ENCODE measurements at places on chromosomes 6 and 20.
A peak's percentile ranks its signal among the peaks of the same experiment; 100 is the strongest.

GRCh38 chr6:14075095-14075503 lies 42.5 kb upstream of the CD83 start:
- DNase-seq: peak; percentile 9

DNA sequence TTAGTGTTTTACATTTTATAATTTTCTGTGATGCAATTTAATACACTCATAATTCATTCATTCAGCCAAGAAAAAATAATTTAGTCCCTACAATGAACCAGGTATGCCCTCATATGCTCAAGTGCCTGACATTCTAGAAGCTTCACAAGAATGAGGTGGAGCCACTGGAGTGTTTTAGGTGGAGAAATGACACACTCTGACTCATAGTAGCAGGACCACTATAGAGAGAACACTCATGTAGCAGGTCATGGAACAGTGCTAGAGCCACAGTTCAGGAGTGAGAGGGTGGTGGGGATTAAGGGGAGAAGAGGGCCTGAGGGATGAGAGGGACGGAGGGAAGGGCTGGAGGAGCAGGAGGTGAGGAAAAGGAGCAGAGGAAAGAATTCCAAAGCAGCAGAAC lies 1.4 kb upstream of the HLA-G start:
- no peak for DNase-seq

GRCh38 chr20:59455402-59456341 lies 148.7 kb upstream of the PHACTR3 start:
- DNase-seq: no peak

DNA sequence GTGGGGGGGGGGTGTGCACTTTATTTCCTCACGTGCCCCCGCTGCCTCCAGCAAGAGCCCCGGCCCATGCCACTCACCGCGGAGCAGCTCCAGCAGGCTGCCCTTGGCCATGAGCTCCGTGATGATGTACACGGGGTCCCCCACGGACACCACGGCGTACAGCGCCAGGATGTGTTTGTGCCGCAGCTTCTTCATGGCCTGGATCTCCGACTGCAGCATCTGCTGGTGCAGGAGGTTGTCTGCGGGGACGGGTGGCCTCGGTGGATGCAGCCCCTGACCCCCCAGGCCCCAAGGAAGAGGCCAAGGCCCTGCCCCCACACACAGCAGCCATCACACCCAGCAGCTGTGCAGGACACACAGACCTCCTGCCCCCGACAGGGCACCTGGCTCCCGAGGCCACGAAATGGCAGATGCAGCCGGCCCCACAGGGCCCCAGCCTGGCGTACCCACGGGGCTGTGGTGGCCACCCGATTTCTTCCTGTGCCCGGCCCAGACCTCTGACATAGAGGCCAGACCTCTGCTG lies 4.7 kb downstream of the PTK6 start:
- DNase-seq: no peak

DNA sequence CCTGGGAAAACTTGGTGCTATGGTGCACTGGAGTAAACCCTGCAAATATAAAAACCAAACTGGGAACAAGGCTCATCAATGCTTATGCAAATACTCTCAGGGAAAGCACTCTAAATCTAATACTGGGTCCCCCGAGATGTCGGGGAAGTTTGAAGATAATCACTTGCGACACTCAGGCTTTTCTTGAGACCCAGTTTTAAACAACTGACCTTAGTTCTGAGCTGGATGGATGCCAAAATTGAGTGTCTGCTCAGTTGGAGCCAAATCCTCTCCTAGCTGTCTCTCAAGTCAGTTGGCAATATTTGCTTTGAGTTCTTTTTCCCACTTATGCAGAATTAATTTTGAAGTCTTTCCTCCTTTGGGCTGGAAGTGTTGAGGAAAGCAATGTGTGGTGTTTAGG lies 75.5 kb upstream of the CD2AP start:
- DNase-seq: no peak

DNA sequence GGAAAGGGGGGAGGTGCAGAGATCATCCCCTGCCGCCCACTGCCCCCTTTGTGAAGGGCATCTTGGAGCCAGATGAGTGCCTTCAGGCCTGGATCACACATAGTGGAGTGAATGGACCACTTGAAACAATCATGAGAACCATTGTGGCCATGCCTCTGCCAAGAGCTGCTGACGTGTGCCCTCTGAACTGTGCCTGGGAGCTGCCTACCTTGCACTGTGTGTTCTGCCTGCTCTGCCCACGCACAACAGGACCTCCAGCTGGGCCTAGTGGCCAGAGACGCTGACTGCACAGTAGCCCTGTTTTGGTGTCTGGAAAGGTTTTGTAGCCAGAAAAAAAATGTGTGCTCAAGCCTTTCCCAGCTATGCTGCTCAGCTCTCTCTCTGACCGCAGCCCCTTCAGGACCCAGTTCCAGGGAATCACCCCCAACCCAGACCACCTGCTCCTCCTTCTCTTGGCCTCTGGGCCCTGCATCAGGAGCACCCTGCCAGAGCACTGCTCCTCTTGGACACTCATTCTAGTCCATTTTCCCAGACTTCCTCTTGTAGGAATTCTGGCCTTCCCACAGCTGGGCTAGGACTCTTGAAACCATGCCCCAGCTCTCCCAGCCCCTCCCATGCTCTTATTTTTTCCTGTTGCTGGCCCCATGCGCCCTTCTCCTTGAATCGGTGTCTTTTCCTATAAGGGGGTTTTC lies 1.6 kb upstream of the ADIG start:
- no peak for DNase-seq

DNA sequence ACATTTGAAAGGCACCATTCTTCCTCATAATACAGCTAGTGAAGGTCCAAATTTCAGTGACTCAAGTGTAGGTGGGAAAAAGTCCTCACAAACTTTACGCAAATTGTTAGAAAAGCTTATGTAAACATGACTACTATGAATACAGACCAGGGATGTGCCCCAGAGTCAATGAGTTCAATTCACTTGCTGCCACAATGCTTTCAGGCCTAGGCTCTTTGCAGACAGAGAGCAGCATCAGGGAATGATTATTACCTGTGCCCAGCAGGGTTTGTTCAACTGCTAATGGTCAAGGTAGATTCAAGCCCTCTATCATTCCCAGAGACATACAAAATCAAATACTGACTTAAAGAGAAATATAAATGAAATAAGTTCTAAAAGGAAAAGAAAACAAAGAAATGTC lies 84.0 kb downstream of the LAMA2 start:
- no peak for DNase-seq

DNA sequence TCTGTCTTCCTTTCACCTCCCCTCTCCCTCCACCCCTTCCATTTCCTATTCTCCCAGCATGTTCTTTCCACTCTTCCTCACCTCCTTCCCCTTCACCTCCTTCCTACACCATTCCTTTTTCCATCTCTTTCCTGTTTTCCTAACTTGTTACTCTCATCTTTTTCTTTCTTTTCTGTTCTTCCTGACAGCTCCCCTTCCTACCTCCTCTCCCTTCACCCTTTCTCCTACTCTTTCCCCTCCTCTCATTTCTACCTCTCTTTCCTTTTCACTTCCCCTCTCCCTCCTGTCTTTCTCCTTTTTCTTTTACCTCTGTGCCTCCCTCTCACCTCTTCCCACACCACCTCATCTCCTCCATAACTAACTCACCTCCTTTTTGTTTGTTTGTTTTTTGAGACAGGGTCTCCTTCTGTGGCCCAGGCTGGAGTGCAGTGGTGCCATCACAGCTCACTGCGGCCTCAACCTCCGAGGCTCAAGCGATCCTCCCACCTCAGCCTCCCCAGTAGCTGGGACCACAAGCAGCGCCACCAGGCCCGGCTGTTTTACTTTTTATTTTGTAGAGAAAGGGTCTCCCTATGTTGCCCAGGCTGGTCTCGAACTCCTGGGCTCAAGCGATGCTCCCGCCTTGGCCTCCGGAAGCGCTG lies 864 bp upstream of the ARFGEF2 start:
- DNase-seq: no peak

- no peak for DNase-seq
Observed at GRCh38 chr20:18380908-18381529, 85.8 kb downstream of the DZANK1 start.

DNA sequence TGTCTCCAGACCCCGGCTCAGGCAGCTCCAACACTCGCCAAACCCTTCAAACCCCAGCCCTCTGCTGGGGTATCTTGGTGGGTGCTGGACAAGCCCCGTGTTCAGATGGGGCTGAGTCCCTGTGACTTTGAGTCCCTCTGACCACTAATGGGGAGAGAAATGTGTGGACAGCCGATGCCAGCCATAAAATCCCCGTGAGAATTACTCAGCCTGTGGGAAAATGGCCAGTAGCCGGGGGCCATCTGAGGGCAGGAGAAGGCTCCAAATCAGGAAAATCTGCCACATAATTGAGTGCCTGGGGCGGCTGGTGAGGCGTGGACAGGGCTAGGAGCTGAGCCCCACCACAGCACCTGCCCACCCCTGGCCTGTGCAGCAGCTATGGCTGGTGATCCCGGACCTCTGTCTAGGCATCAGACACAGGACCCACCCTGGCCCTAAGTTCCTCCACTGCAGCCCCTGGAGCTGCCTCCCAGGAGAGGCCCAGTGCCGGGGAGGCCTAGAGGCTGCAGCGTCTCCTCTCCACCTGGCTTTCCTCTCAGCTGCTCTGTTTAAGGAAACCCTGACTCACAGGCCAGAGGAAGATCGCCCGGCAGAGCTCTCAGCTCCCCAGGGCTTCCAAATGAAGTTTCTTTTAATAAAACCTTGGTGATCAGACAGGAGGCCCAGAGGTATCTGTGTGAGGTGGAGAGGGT lies 53.7 kb upstream of the SLCO4A1 start:
- no peak for DNase-seq

GRCh38 chr6:31125586-31126363 lies 5.5 kb upstream of the CDSN start:
- no peak for DNase-seq

GRCh38 chr6:123309130-123309529 lies 313.1 kb downstream of the CLVS2 start:
- DNase-seq: no peak

DNA sequence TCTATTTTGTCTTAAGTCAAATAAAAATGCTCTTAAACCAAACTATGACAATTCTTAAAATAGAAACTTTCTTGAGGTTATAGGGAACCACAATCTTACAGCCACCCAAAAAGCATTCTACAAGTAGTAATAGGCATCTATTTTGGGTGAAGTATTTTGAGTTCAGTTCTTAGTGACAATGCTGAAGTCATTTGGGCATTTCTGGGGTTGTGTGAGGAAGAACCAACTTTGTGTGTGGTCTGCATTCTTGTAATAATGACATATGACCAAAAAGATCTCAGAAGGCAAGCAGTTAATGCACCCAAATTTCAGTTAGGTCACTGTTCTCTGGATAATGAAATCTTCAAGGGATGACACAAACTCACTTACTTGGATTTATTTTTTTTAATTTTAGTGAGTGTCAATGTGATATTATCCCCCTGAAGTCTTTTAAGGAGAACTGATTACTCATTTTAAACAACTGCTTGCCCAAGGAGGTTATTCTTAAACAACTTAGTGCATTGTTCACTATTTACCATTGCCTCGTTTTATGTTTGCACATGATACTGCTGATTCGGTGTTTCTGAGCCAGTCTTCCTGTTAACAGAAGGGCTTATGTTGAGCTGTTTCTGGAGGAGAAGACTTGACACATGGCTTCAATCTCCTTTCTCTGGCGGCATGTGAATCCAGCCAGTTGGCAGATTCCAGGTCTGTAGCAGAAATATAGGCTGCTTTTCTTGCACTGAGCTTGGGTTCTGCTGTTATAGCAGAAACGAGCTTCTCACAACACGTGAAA lies 618.9 kb downstream of the BCKDHB start:
- peak; percentile 8 for DNase-seq

- no peak for DNase-seq
Observed at GRCh38 chr20:63947638-63948456, 8.4 kb downstream of the UCKL1 start.

DNA sequence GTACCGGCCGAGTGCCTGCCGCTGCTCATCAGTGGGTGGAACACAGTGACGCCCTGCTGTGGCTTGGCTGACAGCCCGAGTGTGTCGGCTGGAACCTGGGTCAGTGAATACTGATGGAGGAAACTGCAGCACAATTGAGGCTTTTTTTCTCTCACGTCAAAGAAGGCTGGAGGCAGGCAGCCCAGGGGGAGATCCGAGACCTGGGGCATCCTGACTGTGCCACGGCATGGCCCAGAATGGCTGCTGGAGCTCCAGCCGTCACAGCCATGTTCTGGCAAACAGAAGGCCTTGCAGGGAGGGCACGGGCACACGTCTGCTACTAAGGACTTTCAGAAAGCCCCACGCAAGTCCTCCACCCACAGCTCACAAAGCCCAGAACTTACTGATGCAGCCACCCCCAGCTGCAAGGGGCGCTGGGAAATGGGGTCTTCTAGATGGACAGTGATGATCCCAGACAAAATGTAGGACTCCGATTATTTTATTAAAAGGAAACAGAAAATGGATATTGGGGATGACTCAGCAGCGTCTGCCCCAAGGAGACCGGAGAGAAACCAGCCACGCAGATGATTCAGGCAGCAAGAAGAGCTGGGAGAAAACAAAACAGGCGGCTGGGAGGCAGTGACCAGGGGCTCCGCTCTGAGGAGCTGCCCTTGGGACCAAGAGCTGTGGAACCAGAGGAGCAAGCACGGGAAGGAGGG lies 140.0 kb downstream of the TAF4 start:
- DNase-seq: no peak

DNA sequence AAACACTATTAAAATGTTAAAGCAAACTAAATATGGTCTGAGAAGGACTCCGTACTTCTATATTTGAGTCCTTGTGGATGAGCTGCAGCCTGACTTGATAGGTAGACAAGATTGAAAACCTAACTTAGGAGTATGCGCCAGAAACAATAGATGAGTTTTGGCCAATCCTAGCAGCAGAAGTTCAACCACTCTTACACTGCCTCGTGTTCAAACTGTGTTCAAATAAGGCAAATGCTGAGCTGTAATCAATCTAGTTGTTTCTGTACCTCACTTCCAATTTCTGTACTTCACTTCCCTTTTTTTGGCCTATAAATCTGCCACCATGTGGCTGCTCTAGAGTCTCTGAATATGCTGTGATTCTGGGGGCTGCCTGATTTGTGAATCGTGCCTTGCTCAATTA lies 13.2 kb upstream of the SERINC1 start:
- DNase-seq: no peak

- no peak for DNase-seq
Observed at GRCh38 chr20:46801003-46801702, 91.7 kb downstream of the SLC2A10 start.

- DNase-seq: no peak
Observed at GRCh38 chr20:54491506-54491905, 16.1 kb downstream of the DOK5 start.

- DNase-seq: no peak
Observed at GRCh38 chr6:168699631-168700295, 258.8 kb downstream of the SMOC2 start.

GRCh38 chr20:48404598-48404997 lies 423.2 kb downstream of the PREX1 start:
- no peak for DNase-seq
